A172 (cell line): ENCODE measurements at places on chromosomes 4 and X. TPM values are rescaled to one million over a fixed set of nuclear protein-coding genes. Genes with fewer than 3 reads are reported as not detected.

The PROM1 gene
- 0.02 TPM in 1 of 2 replicates, not detected in the other for total RNA-seq

The BCORL1 gene
- 0.48 and 0.74 TPM in 2 replicates for total RNA-seq

The FRAS1 gene
- total RNA-seq = 0.81 and 1.2 TPM in 2 replicates

The WAS gene
- 0.62 and 3.6 TPM in 2 replicates for total RNA-seq

The TEX13C gene
- total RNA-seq = 0.28 and 0.60 TPM in 2 replicates

The ZRSR2 gene
- total RNA-seq = 5.5 and 8.0 TPM in 2 replicates

The SYAP1 gene
- 50.1 and 53.8 TPM in 2 replicates for total RNA-seq

The F8 gene
- total RNA-seq = 18.4 and 19.9 TPM in 2 replicates

The ATP2B3 gene
- total RNA-seq = not detected in 2 replicates

The STBD1 gene
- 2.8 and 4.6 TPM in 2 replicates for total RNA-seq

The CFAP47 gene
- total RNA-seq = 0.17 and 0.26 TPM in 2 replicates

The NIPAL1 gene
- 0.29 and 0.88 TPM in 2 replicates for total RNA-seq

The SSX2 gene
- not detected in 2 replicates for total RNA-seq

The SSX2B gene
- total RNA-seq = not detected in 2 replicates

The MGARP gene
- 0.89 and 1.2 TPM in 2 replicates for total RNA-seq

The WDR44 gene
- total RNA-seq = 5.5 and 6.2 TPM in 2 replicates

The FAM9B gene
- not detected in 2 replicates for total RNA-seq

The SPANXD gene
- not detected in 2 replicates for total RNA-seq

The GBA3 gene
- not detected in 2 replicates for total RNA-seq

The HOPX gene
- not detected in 2 replicates for total RNA-seq

The FAM114A1 gene
- 85.3 and 89.1 TPM in 2 replicates for total RNA-seq

The APLN gene
- 0.31 and 0.65 TPM in 2 replicates for total RNA-seq

The XAGE1B gene
- 1.3 and 6.4 TPM in 2 replicates for total RNA-seq

The NHS gene
- 3.0 and 3.1 TPM in 2 replicates for total RNA-seq

The RPS3A gene
- 3,326 and 3,376 TPM in 2 replicates for total RNA-seq

The CHRDL1 gene
- not detected in 2 replicates for total RNA-seq

The GNRHR gene
- total RNA-seq = not detected in 2 replicates

The FGG gene
- not detected in 2 replicates for total RNA-seq

The DGKK gene
- total RNA-seq = not detected in 2 replicates

The RGN gene
- total RNA-seq = not detected in 2 replicates
